Colonic mucosa (tissue), 4 donors: ENCODE measurements at places on chromosomes 11 and 22. TPM values are rescaled to one million over a fixed set of nuclear protein-coding genes. Genes with fewer than 3 reads are reported as not detected.

The MACROD1 gene
- 22.9 TPM for total RNA-seq

The OR6Q1 gene
- not detected for total RNA-seq

The TSPAN18 gene
- total RNA-seq: 3.4 TPM

The MFNG gene
- 10.7 TPM for total RNA-seq
